ENCODE measurements at places on chromosomes 11 and 22.

GRCh38 chr11:12876340-12876739 lies 132.8 kb upstream of the RASSF10 start:
- DNase-seq: no peak

DNA sequence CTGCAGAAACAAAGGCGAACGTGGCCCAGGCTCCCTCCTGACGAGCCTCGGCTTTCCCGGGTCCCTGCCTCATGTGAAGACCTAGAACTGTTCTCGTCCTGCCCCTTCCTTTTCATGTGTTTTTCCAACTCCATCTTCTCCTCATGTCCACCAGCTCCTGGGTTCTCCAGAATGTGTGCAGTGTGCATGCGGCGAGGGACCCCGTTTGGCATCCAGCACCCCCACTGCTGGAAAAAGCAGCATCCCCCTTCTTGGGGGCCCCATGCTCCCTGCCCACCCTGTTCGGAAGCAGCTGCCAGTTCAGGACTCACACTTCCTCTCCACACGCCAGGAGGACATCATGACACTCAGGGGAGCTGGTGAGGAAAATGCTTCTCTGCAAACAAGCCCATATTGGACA lies 313.5 kb downstream of the BRD1 start:
- no peak for DNase-seq

GRCh38 chr22:41411021-41411851 lies 29.5 kb downstream of the TEF start:
- no peak for DNase-seq

- DNase-seq: no peak
These were observed 286.8 kb downstream of the BLID start for GRCh38 chr11:121829159-121829643.

DNA sequence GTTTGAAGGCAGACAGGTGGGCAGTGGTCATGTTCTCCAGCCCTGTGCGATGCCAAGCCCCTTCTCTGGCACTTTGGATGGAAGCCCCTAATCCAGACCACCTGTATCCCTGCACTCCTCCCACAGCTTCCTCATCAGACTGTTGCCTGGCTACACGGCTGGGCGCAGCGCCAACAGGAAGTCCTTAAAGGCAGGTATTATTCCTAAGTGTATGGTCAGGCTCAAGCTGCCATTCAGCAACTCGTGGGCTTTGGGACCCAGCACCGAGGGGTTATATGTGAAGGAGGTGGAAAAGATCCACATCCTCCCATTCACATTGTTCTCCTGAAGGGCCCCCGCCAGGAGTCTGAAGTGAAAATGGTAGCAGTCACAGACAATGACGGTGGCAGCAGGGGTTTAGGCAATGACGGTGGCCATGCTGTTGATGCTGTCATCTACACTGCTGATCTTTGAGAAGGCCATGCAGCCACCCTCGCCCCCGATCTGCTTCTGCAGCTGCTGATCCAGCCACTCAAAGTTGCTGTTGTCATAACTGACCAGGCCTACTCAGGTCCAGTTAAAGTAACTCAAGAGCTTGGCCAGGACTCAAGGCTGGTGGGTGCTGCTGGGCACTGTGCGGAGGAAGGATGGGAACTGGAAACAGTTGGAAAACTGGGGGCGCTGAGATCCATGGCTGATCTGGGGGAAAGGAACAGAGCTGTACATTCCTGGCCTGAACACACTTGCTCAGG lies 27.7 kb downstream of the OR6Q1 start:
- DNase-seq: no peak

DNA sequence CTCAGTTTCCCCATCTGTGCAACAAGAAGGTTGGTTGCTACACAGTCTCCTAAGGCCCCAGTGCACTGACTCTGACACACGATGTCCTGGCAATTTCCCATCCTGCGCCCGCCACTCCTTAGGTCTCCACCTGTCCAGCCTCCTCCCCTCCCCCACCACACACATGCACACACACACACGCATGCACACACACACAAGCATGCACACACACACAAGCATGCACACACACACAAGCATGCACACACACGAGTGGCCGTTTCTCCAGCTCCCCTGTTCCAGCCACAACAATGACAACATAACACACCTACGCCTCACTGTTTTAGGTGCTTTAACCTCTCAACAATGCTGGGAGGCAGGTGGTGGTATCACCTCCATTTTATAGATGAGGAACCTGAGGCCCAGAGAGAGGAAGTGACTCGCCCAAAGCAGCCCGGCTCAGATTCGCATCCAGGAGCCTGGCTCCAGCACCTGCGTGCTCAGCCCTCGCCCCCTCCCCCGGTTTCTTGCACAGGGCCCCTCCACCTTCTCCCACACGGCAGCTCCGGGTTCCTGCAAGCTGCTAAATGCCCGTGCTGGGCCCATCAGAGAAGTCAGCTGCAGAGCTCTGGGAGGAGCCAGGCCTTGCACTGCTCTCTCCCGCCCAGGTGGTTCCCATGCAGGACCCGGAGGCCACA lies 13.0 kb downstream of the CYTH4 start:
- DNase-seq: no peak

DNA sequence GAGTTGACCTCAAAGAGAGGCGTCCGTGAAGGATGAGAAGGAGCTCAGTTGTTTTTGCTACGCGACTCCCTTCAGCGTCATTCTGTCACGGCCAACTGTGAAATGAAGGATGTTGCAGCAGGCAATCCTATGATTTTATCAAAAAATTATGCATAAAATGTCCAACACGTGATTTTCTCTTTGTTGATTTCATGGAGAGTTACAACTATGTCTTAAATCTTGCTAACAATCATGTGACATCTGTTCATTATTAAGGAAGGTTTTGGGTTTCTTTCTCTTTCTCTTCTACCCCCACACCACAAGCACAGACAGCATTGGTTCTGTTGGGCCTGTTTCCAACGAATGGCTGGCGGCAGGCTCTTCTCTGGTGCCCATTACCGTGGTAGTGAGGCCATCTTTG lies 3.7 kb downstream of the KRTAP5-4 start:
- no peak for DNase-seq

All from stimulated activated CD4-positive, alpha-beta T cell treated with anti-CD3 and anti-CD28 coated beads, TNF-alpha, amount 100 ng/mL, for 1 hour (primary cell).